Sciatic nerve (tissue), 2 donors: ENCODE measurements at places on chromosomes 11 and 22.

DNA sequence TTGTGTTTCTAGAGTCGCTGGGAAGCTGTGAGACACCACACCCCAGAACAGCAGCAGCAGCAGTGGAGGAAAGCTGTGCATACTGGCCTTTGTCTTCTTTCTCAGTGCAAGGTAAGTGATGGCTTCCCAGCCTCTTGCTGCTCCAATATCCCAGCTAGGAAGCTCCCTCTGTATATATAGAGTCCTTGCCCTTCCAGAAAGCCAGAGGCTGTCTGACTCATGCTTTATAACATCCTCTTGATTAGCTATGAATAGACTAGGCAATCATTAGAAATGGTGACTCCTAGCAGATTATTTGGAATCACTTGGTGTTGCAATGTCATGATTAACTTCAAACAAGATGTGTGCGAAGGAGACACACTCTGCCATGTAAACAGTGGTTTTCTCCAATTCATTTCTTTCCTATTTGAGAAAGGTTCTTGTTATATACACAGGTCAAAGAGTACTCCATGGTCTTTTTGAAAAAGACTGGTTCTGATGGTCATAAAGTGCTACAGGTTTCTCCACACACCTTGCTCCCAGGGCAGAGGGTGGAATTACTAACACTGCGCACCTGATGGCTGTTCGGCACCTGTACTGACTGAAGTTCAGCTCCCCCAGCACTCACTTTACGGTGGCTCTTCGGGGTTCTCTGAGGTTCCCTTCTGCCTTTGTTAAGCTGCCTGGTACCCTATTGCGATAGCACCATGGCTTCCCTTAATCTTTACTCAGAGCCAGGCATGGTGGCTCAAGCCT, at the start of gene MMP1:
MMP1 (minus strand) TSS at position 149 of the 735 bp plus-strand sequence; CDS start at position 81, 68 bp downstream.
- no peak for DNase-seq

DNA sequence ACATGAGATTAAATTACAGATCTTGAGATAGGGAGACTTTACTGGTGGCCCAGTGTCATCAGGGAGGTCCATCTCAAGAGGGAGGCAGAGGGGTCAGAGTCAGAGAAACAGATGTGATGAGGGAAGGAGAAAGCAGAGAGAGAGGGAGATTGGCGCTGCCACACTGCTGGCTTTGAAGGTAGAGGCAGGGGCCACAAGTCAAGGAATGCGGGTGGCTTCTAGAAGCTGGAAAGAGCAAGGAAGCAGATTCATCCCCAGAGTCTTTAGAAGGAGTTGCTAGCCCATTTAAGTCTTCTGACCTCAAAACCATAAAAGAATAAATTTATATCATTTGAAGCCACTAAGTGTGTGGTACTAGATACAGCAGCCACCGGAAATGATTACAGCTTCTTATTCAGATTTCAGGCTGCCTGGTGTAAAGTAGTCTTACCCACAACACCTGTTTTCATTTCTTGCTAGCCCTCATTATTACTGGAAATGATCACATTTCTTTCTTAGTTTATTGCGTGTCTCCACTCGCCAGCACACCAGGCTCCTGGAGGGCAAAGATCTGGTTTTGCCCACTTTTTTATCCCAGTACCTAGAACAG, 12.6 kb upstream of the SERPINH1 start:
- DNase-seq: no peak

- peak; percentile 62 for DNase-seq
These were observed 1.0 kb upstream of the EPS8L2 start for GRCh38 chr11:704781-705645.

DNA sequence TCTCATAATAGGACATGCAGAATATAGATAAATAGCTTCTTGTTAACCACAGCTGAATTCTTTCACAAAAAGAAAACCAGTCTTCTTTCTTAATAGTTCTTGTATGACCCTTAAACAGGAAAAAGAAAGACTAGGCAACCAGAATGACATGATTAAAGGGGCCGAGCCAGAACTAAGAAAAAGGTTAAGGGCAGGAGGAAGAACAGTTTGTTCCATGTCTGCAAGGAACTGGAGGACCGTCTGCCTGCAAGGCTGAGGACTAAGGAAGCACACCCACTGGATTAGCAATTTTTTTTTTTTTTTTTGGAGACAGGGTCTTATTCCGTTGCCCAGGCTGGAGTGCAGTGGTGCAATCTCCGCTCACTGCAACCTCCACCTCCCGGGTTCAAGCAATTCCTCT, 26.0 kb upstream of the TMPRSS5 start:
- no peak for DNase-seq

GRCh38 chr22:19639610-19640135, 74.6 kb upstream of the SEPTIN5 start:
- peak; percentile 43 for DNase-seq

GRCh38 chr11:15128621-15129020, 13.9 kb downstream of the INSC start:
- DNase-seq: no peak

GRCh38 chr11:38672445-38672844, 2074.4 kb upstream of the RAG2 start:
- no peak for DNase-seq

DNA sequence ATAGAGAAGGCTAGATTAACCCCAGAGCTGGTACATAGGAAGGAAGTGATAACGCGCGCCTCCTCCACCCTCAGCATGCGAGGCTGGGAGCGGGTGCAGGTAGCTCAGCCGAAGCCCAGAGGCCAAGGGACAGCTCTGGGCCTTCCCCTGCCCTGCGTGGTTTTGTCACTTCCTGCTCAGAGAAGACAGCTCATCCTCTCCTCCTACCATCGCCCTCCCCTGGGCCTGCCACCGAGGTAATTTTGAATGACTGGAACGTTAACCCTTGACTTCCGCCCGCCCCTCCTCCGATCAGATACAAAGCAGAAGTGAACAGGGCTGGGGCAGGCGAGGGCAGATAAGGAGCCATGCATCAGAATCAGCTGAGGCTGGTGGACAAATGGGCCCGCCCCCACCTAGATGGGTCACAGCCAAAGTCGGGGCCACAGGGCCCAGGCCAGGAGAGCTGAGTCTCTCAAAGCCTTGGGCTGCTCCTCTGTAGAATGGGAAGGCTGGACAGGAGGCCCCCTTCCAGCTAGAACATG, 1.6 kb downstream of the RAC2 start:
- no peak for DNase-seq

DNA sequence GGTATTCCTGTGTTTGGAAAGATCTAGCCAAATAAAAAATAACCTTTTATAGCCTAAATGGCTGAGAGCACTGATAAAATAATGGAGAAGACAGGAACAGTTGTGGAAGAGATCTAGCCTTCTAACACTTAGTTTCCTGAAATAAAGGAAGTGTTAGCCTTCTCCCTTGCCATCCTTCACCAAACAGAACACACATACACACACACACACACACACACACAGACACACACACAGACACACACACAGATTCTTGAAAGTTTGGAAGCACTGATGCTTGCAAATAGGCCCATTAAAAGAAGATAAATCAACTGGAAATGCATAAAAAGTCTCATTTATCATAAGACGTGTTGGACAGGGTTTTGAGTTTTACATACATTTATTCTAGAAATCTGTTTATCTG, 37.5 kb downstream of the KIRREL3 start:
- no peak for DNase-seq

GRCh38 chr22:47439643-47440265, 677.3 kb downstream of the TBC1D22A start:
- no peak for DNase-seq

GRCh38 chr22:27843441-27843840, 41.9 kb upstream of the MN1 start:
- no peak for DNase-seq

- no peak for DNase-seq
These were observed 43.6 kb downstream of the TENM4 start for GRCh38 chr11:79397252-79397651.

DNA sequence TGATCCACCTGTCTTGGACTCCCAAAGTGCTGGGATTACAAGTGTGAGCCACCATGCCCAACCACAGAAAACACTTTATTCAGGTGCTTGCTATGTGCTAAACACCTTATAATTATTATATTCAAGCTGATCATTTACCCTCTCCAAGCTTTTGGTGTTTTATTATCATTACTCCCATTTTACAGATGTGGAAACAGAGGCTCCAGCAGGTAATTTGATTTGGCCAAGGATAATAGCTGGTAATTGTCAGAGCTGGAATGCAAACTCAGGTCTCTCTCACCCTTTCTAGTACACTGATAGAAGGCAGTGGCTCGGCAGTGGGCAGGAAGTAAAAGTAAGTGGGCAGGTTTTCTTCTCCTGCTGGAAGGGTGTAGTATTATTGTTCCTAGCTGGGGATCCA, 3.8 kb upstream of the TPST2 start:
- no peak for DNase-seq

DNA sequence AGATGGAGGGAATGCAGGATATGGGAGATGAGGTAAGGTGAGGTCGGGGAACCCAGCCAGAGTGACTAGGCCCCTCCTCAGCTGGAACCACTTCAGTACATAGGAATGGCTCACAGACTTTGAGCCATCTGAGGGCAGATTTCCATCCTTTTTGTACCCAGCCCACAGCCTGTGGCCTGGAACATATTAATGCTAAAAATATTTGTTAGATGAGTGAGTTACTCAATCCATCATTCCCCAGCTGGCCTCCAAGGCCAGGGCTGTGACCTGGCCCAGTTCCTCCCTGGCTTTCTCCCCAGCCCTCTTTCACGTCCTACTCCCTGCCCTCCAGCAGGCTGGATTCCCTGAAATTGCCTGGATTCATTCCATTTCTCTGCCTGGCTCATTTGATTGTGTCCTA, 57.2 kb upstream of the PRDM11 start:
- DNase-seq: peak; percentile 84

GRCh38 chr11:10695833-10696232, 2.3 kb upstream of the IRAG1 start:
- DNase-seq: no peak

- DNase-seq: peak; percentile 66
These were observed at the start of gene IFITM10 for GRCh38 chr11:1750481-1750839. Gene IFITM10 (minus strand): TSS chr11:1750595. CDS start chr11:1750442, 153 bp downstream.

DNA sequence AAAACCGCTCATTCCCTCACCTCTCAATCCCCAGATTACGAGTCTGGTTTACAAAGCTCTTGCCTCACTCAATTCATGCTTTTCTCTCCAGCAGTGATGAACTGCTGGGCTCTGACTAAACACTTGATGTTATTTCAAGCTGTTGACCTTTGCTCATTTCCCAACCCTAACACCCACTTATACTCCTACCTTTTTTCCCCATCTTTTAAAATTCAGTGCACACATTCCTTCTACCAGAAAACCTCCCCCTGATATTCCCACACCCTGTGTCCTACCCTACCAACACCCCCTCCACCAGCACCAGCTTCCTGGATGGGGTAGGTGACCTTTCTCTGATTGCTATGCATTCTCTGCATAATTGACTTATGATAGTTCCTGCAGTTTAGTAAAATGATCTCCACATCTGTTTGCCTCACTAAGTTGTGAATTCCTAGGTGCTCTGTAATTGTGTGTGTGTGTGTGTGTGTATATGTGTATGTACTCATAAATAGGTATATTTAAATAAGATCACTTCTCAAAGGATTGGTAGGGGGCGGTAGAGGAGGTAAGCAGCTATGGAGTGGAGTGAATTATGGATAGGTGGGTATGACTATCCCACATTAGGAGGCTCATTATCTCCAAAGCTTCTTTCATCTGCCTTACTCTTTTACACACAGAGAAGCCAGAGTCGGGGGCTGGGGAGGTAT, 842 bp downstream of the HEPACAM start:
- DNase-seq: no peak

DNA sequence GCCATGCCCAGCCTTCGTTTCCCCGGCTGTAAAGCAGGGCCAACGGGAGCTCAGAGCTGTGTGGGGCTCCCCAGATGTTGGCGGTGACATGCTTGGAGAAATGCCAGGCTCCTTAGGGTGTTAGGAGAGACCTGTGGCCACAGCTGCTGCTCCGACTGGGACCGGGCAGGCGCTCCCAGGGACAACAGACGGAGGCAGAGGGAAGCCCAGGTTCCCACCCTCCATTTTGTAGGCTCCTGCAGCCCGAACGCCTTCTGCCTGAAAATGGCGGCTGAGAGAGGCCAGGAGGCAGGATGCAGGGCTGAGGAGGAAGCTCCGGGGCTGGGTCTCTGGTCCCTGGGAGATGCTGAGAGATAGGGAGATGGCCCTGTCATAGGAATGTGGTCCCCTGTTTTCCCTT, 10.0 kb downstream of the CD6 start:
- DNase-seq: no peak

DNA sequence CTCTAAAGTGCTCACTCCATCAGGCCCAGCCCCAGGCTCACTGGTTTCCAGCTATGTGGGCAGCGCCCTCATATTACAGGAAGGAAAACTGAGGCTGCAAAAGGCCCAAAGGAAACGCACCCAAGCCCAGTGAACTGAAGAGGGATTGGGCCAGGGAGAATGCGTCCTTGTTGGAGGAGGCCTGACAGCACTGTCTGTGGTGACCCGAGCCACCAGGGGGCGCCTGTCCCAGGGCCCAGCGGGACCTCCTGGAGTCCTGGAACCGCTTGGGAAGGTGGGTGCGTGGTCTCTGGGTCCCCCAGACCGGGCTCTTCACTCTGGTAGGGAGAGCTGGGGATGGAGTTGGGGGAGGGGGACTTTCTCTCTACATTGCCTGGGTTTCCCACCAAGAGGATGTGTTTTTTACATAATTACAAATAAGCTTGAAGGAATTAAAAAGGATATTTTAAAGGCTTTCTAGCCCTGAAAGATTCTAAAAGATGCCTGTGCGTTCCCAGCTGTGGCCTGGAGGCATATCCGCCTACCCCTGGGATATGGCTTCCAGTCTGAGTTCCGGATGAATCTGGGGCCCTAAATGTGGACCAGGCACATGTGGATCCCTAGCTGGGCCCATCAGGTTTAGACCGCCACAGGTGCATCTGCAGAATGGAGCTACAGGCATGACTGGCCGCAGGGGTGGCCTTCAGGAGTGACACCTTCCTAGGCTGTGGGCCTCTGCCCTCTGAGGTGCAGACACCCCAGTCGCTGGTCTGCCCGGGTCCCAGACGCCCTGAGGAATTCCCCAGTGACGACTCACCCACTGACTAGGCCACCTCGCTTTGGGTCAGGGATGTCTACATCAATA, 4.2 kb downstream of the SPI1 start:
- peak; percentile 91 for DNase-seq

DNA sequence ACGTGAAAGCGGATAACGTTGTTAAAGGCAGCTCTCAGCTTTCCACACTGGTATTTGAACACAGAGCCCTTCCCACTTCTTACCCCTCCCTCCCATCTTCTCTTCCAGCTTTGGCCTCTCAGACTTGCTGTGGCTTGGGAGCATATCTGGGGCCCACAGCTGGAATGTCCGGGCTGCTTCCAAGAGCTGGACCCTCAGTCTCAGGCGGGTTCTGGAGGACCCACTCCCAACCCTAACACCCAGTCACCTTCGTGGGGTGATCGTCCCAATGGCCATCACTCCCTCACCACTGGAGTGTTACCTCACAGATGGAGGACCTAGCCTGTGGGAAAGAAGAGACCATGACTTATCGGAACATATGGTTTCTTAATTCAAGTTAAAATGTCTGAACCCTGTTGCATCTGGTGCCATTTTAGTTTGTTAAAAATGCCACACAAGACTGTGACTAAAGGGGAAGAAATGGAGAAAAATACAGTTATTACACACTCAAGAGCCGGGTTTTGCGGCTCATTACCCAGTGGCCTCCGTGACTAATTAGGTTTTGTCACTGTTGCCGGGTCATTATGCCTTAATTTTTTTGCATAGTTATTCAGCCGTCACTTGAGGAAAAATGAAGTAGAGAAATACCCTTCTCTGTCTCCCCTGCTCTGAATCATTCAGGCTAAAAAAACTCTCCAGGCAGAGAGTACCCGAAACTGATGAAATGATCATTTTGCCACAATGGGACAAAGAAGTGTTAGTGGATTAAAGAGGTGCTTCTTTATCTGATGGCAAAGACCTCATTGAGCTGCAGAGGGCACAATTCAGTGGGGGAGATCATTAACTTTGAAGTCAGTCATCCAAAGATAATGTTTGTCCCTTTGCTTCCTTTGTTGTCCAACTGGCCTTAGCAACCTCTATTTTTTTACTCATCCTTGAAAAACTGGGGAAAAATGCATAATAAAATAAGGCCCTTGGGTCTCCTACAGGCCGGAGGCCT, 87.2 kb upstream of the HTATIP2 start:
- no peak for DNase-seq
